Right kidney (tissue), 9 donors: ENCODE measurements at places on chromosomes 4 and X.

DNA sequence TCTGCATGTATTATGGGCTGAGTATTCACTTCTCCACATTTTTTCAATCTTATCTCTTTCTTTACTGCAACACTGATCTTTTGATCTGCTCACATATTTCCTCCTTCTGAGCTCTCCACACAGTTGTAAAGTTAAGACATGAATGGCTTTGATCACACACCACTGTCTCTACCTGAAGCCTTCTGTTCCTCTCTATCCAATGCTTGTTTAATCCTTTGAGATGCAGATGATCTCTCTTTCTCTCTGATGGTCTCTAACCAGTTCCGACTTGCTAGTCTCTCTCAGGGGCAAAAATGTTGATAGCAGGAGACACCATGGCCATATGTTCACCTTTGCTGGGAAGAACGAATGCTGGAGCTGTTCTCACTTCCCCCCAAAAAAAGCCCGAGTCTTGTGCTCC, 162.4 kb downstream of the UNC5C start:
- no peak for DNase-seq

- DNase-seq: no peak
Measured at GRCh38 chrX:1462596-1463251, 10.0 kb upstream of the ASMTL start.

DNA sequence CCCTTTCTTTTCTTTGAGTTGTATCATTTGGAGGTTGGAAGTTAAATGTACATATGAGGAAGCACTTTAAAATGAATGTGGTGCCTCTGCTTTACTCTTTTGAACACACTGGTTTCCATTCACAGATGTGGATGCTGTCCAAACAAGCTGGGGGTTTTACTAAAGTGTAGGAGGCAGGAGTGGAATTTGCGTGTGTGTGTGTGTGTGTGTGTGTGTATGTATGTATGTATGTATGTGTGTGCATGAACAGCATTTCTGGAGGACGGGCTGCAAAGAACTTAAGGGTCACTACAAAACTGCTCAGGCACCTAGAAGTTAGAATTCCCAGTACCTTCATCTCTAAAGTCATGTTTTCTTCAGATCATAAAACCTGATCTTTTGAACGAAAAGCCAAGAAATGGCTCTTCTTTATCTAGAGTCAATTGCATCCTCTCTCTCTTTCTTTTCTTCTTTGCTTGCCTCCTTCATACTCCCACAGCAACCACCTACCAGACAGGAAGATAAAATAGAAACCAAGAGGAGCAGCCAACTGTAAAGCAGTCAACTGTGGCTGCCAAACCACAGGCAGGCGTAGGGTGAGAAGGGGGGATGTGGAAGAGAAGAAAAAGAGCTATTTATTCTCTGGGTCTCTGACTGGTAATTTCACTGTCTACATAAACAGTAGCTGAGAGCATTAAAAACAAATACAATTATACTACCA, 177.0 kb upstream of the RASGEF1B start:
- no peak for DNase-seq

GRCh38 chrX:103309860-103310554, 783 bp downstream of the BEX2 start:
- DNase-seq: peak; percentile 31

DNA sequence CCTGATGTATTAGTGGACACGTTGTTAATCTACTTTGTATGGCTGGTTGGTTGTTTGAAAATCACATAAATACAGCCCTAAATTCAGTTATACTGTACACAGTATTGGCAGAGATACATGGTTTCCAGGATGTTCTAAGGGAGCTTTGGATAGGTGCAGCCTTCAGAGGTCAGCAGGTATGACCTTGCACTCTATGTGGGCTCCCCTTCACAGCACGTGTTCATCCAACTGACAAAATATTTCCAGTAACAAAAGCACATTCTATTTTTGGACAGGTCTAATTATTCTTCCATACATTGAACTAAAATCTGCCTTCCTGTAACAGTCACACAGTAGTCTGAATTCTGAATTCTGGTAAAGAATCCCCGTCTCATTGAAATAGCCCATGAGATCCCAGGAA, 92.8 kb upstream of the RAPGEF2 start:
- no peak for DNase-seq

GRCh38 chrX:110847334-110847733, 51.7 kb upstream of the CHRDL1 start:
- no peak for DNase-seq

GRCh38 chr4:48796927-48797679, 17.0 kb upstream of the FRYL start:
- no peak for DNase-seq

DNA sequence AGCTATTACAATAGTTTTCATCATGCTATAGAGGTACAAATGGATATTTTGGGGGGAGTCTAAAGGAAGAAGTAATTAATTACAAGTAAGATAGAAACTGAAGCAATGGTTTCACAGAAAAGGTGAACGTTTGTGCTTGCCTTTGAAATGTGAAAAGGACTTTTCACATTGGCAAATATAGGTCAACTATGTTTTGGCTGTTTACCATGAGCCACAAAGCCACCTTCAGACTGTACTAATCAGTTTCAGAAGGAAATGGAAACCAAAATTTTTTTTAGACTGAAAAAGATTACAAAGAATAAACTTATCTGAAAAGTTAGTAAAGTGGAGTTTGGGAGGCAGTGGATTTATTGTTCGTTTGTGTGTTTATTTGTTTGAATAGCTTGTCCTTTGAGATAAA, 32.1 kb downstream of the SYTL5 start:
- DNase-seq: no peak

DNA sequence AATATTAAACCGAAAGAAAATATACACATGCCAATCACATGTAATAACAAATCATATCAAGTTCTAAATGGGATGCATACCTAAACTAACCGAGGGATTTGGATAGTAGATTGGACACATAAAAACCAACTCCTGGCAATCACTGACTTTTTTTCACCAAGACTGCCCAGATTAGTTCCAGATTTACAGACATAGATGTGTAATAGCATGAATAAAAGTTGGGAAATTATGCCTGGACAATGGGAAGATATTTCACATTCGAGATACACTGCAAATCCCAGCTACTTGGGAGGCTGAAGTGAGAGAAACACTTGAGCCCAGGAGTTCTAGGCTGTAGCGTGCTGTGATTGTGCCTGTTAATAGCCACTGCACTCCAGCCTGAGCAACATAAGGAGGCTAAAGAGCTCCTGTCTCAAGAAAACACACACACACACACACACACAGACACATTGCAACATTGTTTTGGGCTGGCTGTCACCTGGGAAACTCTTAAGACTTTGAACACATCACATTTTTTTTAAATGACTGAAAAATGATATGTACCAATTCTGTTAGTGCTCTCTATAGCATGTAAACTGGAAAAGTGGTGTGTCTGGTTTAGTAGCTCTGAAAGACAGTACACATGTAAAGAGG, 5.7 kb downstream of the RAB40A start:
- DNase-seq: no peak

GRCh38 chrX:57137501-57137900, 304 bp upstream of the SPIN2A start:
- DNase-seq: no peak
